HT1080 (cell line): ENCODE measurements at places on chromosomes 6 and 20. TPM values are rescaled to one million over a fixed set of nuclear protein-coding genes. Genes with fewer than 3 reads are reported as not detected.

FRK gene
- under 0.01 and 0.02 TPM in 2 replicates for total RNA-seq

DNA sequence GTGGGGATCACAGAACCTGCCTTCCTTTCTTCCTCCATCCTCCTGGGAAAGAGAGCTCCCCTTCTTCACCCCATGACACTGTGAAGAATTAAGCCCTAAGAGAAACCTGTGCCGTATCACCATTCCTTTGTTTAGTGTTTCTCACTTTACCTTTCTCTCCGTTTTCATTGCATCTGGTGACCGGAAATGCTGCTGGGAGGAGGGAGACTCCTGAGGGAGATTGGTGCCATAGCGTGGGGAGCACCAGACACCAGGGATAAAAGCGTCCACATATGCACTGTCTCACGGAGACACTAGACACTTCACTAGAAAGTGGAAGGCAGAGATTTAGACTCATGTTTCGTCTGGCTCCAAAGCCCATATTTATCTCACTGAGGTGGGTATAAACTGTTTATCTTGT is 15.5 kb upstream of the ULBP3 start:
- no peak for DNase-seq

SCRT2 gene
- not detected in 2 replicates for total RNA-seq

LY6G6C gene
- total RNA-seq = not detected in 2 replicates

DNA sequence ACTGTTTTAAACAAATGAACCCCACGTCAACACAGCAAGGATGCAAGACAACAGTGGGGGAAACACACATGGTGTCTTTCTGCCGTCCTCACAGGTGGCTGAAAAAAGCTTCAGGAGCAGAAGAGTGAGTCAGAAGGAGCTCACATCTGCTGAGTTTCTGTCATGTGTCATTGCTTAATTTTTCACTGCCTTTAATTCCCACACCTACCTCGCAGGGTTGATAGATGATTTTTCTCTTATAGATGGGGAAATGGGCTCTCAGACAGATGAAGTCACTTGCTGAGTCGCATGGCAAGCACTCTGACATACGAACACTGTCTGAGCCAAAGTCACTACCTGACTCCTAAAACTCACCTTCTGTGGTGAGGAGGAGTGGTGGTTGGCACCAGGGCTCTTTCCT is 28.3 kb upstream of the CARMIL1 start:
- peak; percentile 68 for DNase-seq

PPP1R16B gene
- 0.03 and 0.05 TPM in 2 replicates for total RNA-seq

DNA sequence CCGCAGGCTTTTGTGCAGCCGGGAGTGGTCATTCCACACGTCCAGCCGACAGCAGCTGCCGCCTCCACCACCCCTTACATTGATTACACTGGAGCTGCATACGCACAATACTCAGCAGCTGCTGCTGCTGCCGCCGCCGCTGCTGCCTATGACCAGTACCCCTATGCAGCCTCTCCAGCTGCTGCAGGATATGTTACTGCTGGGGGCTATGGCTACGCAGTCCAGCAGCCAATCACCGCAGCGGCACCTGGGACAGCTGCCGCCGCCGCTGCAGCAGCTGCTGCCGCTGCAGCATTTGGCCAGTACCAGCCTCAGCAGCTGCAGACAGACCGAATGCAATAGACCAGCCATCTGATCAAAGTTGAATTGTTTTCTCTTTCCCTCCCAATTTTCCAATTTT is 10.6 kb downstream of the RBM24 start:
- no peak for DNase-seq

DNA sequence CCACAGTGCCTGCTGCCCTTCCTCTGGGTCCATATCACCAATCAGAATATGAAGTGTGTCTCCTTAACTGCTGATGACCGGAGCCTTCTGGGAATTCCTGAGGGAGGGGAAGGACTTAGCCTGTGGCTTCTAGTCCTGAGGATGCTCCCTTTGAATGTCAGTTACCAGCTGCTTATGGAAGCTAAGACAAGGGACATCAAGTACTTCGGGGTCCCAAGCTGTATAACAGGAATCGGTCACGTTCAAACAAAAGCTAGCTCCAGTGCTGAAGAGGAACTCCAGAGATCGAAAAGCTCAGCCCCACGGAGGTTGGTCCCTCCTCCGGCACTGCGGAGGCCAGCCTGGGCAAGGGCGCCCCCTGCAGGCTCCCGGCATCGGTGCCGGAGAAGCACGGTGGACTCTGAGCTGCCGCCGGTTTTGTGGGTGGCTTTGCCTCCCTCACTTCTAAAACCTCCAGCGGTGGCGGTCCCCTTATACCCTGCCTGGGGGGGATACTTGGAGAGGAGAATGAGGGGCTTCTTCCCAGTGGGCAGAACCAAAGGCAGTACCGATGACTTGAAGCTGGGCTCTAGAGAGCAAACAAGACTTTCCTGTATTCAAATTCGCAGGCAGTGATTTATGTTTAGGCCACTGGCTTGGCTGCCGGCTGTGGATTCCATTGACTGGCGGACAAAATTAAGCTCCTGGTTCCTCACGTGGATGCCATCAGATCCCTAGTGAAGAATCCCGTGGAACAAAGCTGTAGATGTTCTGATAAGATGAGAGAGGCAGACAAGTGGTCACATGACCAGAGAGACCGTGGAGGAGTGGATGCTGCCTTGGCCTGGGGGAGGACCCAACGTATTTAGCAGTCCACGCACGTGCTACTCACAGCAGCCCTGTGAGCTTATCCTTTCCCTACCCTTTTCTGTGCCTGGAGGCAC is 16.2 kb upstream of the UBR2 start:
- peak; percentile 74 for DNase-seq

- no peak for DNase-seq
These were observed 118.1 kb upstream of the MAFB start for GRCh38 chr20:40806929-40807820.

DNA sequence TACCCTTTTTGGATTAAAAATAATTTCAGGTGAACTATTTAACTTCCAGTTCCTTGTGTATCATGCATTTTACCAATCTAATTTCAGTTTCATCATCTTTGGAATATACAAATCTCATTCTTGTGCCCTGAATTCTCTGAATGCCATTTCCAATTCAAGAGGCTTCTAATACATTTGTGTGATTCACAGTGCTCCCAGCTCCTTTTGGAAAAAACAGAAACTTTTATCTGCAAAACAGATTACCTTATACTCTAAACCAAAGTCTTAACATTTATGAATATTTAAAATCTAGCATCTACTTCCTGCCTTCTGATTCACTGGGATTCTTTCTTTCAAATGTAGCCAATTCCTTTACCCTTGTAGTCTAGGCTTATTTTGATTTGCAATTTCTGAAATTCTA is 11.1 kb upstream of the PEX7 start:
- no peak for DNase-seq
